Stimulated activated CD4-positive, alpha-beta T cell treated with anti-CD3 and anti-CD28 coated beads, Interleukin-1b, Interleukin-23, amount 100 ng/mL, for 24 hours (primary cell): ENCODE measurements at places on chromosomes 3 and 15.

- DNase-seq: no peak
Observed at GRCh38 chr3:191131305-191131704, 67.7 kb upstream of the OSTN start.

DNA sequence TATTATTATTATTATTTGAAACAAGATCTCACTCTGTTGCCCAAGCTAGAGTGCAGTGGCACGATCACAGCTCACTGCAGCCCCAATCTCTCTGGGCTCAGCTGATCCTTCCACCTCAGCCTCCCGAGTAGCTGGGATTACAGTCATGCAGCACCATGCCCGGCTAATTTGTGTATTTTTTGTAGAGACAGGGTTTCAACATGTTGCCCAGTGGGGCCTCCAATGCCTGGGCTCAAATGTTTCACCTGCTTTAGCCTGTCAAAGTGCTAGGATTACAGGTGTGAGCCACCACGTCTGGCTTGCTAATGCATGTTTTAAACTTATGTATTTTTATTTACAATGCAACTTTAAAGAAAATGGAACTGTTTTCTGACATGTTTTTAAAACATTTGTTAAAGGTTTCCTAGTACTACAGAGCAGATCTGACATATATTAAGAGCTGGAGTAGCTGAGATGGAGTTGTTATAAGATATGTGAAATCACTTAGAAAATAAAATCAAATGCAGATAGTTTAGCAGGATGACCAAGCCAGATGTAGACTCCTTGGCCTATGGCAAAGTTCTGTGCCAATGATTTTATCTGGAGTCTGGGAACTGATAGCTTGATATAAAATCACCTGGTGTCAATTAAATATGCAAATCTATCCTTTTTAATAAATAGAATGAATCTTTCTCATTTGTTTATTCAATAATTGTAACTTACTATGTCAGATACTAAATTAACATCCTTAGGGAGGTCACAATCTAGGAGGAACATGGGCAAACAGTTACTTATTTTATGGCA, 310.1 kb upstream of the NAALADL2 start:
- no peak for DNase-seq

- no peak for DNase-seq
Observed at GRCh38 chr15:28885630-28886430, at the start of gene APBA2. APBA2 (plus strand) TSS chr15:28885974; CDS start chr15:29053885, 167,911 bp downstream.

DNA sequence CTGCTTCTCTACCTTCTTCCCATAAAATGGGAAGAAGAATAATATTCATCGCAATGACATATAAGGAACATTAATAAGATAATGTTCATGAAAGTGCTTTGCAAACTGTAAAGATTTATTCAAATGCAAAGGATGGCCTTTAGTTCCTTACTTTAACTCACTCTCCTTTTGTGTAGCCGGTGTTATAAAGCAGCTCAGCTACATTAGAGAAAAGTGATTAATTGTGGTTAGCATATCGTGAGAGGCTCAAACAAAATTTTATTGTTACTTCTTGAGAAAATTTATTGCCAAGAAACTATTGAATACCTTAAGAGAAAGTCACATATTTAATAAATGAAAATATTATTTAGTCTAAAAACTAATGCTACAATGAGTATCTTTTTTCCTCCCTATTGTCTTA, 250.7 kb upstream of the NR2E3 start:
- DNase-seq: no peak

DNA sequence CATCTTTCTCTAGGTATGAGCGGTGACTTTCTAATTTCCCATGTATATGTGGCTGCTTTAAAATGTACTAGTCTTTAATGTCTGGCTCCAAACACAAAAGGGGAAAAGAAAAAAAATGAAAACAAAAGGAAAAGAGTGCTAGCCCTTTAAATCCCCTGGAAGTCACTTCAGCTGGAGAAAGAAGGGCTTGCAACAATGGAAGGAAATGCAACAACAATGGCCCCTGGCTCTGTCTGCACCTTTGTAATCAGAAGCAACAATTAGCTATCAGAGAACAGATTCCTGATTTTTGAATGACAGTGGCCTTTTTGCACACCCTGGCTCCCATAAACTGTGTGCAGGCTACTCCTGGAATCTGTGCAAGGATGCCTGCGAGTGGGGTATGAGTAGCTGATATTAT, 591.2 kb downstream of the FHIT start:
- DNase-seq: no peak

GRCh38 chr15:22918056-22918455, 62.1 kb downstream of the CYFIP1 start:
- DNase-seq: no peak

- no peak for DNase-seq
Observed at GRCh38 chr3:85801955-85802354, 843.2 kb downstream of the CADM2 start.

GRCh38 chr3:31043184-31043819, 148.8 kb upstream of the GADL1 start:
- DNase-seq: no peak

- no peak for DNase-seq
Observed at GRCh38 chr15:49857496-49858475, 236.9 kb downstream of the DTWD1 start.

DNA sequence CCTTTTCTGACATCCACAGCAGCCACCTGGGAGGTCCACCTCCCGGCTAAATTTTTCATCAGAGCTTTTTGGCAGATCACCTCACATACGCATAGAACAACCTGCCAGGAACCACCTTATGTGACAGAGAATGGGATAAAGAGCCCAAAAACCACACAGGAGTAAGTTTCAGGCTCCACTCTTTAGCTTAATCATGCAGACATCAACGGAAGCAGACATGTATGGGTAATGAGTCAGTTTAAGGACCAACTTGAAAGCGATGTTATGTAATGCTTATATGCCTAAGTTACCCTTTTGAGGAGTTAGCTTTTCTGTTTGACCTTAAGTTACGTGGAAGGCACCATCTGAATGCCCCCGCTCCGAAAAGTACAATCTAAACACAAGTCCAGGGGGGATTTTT, 183.3 kb upstream of the BHLHE40 start:
- no peak for DNase-seq

DNA sequence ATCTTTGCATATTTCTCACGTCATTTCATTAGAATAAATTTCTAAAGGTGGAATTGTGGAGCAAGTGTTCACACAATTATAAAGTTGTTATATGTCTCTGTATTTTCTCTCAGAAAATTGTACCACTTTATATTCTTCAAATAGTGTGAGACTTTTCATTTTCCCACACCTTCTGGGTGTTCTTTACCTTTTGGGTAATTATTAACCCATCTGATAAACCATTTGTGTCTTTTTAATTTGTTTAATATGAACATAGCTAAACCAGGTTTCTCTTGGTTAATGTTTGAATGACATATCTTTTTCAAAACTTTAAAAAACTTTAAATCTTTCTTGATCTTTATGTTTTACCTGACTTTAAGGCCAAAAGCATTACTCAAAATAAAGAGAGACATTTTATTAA, 40.5 kb downstream of the DZIP3 start:
- DNase-seq: no peak

DNA sequence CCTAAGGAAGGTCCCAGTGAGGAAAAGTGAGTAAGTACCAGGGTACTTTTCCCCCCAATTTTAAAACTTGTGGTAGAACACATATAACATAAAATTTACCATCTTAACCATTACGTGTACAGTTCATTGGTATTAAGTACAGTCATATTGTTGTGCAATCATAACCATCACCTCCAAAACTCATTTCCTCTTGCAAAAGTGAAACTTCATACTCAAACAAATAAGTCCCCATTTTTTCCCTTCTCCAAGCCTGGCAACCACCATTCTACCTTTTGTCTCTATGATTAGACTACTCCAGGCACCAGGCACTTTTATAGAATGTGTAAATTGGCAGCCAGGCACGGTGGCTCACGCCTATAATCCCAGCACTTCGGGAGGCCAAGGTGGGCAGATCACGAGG, 12.2 kb downstream of the PRC1 start:
- no peak for DNase-seq

DNA sequence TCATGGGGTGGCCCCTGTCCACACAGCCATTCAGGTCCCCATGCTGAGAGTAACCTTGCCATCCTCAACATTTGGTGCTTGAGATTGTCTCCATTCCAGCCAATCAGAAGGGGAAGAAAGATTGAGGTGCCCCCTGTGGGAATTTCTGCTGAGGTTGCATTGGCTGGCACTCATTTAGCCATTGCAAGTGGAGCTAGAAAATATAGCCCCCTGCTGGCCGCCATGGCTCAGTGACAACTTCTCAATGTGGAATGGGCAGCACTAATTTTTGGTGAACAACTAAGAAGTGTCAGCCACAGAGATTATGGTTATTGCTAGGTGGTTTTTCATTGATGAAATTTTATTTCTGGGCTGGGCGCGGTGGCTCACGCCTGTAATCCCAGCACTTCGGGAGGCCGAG, 22.0 kb downstream of the COL6A6 start:
- no peak for DNase-seq
